ENCODE measurements at places on chromosomes 12 and 14. TPM values are rescaled to one million over a fixed set of nuclear protein-coding genes. Genes with fewer than 3 reads are reported as not detected.

CBLN3 gene
- total RNA-seq = 4.9 TPM

AGAP2 gene
- 4.8 TPM for total RNA-seq

KRT73 gene
- not detected for total RNA-seq

DLGAP5 gene
- total RNA-seq = 0.34 TPM

NTS gene
- 0.86 TPM for total RNA-seq

DNA sequence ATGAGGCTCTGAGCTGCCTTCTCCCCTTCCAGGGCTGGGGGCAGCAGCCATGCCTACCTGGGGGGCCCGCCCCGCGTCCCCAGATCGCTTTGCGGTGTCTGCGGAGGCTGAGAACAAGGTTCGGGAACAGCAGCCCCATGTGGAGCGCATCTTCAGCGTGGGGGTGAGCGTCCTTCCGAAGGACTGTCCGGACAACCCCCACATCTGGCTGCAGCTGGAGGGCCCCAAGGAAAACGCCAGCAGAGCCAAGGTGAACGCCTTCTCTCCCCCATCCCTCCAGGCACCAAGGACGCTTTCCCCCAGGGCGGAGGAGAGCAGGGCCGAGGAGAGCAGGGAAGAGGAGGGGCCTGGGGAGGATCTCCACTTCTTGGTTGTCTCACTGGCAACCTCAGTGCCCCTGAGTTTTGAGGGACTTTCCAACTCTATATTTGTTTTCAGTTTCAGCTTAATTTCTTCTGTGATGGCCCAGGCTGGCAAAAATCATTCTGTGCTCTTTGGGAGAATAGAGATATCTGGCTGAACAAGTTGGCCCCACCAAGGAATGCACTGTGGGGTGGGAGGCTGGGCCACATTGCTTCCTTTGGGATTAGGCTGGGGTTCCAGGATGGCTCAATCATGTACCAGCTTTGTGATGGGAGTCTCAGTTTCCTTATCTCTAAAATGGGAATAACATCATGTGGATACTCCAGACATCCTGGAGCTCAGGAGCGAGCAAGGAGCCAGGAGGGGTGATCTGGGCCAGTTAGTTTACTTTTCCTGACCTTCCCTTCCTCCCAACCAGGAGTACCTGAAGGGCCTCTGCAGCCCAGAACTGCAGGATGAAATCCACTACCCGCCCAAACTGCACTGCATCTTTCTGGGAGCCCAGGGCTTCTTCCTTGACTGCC, 1.2 kb downstream of the KHNYN start:
- peak; percentile 44 for DNase-seq

GRCh38 chr14:61547186-61548069, 147.9 kb upstream of the HIF1A start:
- DNase-seq = no peak

GRCh38 chr12:109139791-109140190, 23.4 kb downstream of the ACACB start:
- DNase-seq = no peak

GRCh38 chr12:81143057-81143456, 65.2 kb downstream of the ACSS3 start:
- peak; percentile 12 for DNase-seq

GRCh38 chr12:52617403-52617785, 965 bp downstream of the KRT73 start:
- no peak for DNase-seq

GRCh38 chr12:68815232-68815927, 7.4 kb downstream of the MDM2 start:
- DNase-seq = no peak

GRCh38 chr12:121089031-121089812, 43.5 kb upstream of the P2RX7 start:
- no peak for DNase-seq

DNA sequence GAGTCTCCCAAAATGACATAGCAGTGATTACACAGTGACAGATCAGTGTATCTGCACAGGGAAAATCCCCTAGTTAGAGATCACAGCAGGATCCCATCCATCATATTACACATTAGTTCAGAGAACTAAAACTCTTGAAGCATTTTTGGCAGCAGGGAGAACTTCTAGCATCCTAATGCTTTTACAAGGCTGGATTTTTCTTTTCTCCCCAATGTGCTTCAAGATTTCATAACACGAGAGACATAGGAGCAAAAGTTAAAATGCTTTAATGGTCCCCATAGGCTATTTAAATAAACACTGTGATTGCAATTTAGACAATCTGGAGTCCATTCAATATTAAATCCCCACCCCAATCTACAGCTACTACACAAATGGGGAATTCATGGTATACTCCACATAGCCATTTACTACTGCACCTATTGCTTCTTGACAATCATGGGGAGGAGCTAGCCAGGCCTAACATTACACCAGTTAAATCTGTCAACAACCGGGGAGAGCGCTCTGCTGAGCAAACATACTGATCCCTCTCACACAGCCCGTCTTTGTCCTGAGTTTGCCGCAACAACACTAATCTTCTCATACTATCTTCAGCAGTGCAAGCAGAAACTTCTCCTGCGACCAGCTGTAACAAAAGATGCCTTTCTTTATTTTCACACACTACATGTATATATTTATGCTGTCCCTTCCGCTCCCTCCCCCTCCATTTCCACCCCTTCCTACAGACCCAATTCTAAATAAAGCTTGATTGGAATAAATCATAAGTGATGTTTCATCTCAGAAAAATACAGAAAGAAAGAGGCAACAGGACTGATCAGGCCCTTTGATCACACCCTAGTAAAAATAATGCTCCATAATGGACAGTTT, 120.3 kb upstream of the SOX5 start:
- DNase-seq = peak; percentile 52

GRCh38 chr12:31477687-31478086, 113.2 kb downstream of the DENND5B start:
- DNase-seq = no peak

GRCh38 chr14:91402771-91403600, 14.6 kb downstream of the CCDC88C start:
- DNase-seq = peak; percentile 88

DNA sequence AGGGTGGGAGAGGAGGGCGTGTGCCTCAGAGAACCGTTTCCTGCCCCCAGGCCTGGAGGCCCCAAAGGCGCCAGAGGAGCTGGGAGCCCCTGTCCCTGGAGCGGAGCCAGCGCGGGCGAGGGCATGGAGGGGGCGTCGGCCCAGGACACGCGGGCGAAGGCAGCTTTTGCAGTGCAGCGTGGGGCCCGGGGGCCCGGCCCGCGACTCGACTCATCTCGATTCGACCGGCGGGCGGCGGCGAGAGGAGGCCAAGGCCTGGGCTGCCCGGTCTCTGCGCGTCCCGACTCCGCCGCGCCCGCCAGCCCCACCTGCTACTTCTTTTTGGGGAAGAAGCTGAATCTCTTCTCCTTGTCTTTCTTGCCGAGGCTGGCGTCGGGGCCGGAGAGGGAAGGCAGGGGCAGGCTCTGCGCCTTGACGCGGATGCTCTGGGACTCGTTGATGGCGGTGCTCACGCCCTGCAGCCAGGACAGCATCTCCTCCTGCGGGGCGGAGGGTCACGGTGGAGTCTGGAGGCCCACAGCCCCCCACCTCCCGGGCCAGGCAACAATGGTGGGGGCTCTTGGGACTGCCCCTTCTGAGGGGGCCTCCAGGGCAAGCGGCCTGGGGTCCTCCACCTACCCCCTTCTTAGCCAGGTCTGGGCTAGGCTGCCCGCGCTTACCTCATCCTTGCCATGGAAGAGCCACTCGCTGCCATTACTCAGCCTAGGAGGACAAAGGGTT, 44.9 kb downstream of the PLEKHG3 start:
- DNase-seq = no peak

DNA sequence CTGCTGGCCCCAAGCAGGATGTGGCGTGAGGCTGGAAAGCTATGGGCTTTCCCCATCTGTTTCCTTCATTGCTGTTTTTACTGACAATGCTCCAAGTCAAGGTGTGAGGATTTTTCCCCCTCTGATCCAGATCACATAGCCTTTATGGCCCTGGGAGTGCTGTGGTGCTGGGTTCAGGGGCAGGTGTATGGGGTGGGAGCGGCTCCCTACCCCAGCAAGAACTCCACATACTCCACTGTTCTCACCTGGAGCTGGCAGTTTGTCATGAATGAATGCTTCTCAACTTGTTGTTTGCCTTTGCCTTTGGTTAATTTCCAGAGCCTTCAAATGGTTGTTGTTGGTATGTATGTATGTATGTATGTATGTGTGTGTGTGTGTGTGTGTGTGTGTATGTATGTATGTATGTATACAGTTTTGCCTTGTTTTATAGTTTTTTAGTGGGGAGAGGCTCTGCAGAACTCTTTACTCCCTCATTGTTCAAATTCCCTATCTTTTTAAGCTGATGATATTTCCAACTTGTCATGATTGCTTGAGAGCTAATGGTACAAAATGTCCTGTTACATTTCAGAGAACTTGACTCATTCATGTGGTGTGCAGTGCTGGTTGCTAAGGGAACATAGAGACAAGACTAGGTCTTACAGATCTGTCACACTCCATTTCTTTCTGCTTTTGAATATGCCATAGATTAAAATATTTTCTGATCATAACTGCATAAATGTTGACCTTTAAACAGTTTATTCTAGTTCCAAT, 36.6 kb upstream of the ASPG start:
- DNase-seq = no peak
